CD14-positive monocyte (primary cell): ENCODE measurements at places on chromosomes 7 and 10. TPM values are rescaled to one million over a fixed set of nuclear protein-coding genes. Genes with fewer than 3 reads are reported as not detected.

The CAMK2B gene
- not detected for polyA plus RNA-seq

The C10orf67 gene
- not detected for polyA plus RNA-seq

The RELN gene
- not detected for polyA plus RNA-seq

The NUTM2D gene
- polyA plus RNA-seq, result 0.03 TPM

The ATG9B gene
- polyA plus RNA-seq, result not detected

The ST8SIA6 gene
- not detected for polyA plus RNA-seq

The DGKB gene
- not detected in 2 replicates for polyA plus RNA-seq

The CALML5 gene
- polyA plus RNA-seq, result not detected

The PRPS1L1 gene
- not detected in 2 replicates for polyA plus RNA-seq

The MMRN2 gene
- polyA plus RNA-seq, result not detected

The RUFY2 gene
- 3.3 TPM for polyA plus RNA-seq

The TEX36 gene
- polyA plus RNA-seq, result not detected

The MSMB gene
- polyA plus RNA-seq, result not detected

The MMS19 gene
- polyA plus RNA-seq, result 53.8 and 74.5 TPM in 2 replicates

The LOXL4 gene
- polyA plus RNA-seq, result 0.05 TPM

The ABCB4 gene
- polyA plus RNA-seq, result not detected

The UTF1 gene
- 0.48 TPM for polyA plus RNA-seq

The ZNRF2 gene
- polyA plus RNA-seq, result 8.5 and 9.5 TPM in 2 replicates

The CTNNA3 gene
- polyA plus RNA-seq, result not detected

The TMEM270 gene
- not detected in 2 replicates for polyA plus RNA-seq

The SRRM3 gene
- polyA plus RNA-seq, result not detected in 2 replicates

The NUTM2E gene
- polyA plus RNA-seq, result not detected

The PIK3CG gene
- 31.2 TPM for polyA plus RNA-seq

The NAT16 gene
- not detected for polyA plus RNA-seq

The SFMBT2 gene
- polyA plus RNA-seq, result 0.53 TPM

The TAC1 gene
- polyA plus RNA-seq, result not detected

The ZPBP gene
- not detected for polyA plus RNA-seq

The GNGT1 gene
- not detected in 2 replicates for polyA plus RNA-seq

The FXYD4 gene
- not detected for polyA plus RNA-seq

The TRIM8 gene
- polyA plus RNA-seq, result 39.4 TPM

The CLRN3 gene
- polyA plus RNA-seq, result not detected in 2 replicates

The SMC3 gene
- 21.1 TPM for polyA plus RNA-seq

The HPS6 gene
- polyA plus RNA-seq, result 27.3 TPM

The GIMAP6 gene
- polyA plus RNA-seq, result 16.1 and 16.2 TPM in 2 replicates

The BAMBI gene
- polyA plus RNA-seq, result 0.36 and 1.3 TPM in 2 replicates

The ZNF239 gene
- 0.07 TPM in 1 of 2 replicates, not detected in the other for polyA plus RNA-seq
